ENCODE measurements at places on chromosomes 3 and 15.

DNA sequence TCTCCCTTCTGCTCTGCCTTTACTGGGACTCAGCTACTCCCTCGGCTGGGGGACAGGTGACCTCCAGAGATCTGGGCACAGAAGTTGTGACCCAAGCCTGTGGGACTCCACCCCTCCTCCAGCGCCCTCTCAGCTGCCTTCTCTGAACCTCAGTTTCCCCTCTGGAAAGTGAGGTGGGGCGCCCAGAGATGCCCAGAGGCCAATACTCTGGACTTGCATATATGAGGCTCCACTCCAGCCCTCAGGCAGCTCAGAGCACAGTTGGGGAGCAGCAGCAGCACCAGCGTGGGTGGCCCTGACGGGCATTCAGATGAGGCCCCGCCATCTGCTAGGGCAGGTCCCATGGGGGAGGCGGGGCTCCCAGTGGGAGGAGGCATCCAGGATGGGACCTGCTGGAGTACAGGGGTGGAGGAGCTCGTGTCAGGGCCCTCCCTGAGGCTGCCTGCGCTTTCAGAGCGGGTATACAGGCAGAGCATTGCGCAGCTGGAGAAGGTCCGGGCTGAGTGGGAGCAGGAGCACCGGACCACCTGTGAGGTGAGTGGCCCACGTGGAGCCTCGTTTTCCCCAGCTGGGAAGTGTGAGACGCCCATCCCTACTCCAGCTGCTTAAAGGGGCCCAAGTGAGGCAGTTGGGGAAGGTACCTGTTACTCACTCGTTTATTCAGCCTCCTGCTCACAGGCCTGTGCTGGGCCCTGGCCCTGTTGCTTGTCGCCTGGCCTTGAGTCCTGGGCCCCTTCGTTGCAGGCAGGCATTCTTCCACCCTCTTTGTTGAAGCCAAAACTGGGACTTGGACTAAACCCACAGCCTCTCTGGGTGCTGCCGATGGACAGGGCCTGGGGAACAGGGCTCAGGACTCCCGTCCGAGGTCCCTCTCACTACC is 35.4 kb downstream of the PSTPIP1 start:
- DNase-seq = no peak

- DNase-seq = no peak
These were observed 26.3 kb upstream of the DYNC1LI1 start for GRCh38 chr3:32596909-32597369.

GRCh38 chr15:42621996-42622925 is 46.9 kb downstream of the STARD9 start:
- no peak for DNase-seq

GRCh38 chr15:73200339-73200738 is 148.1 kb downstream of the NEO1 start:
- no peak for DNase-seq

DNA sequence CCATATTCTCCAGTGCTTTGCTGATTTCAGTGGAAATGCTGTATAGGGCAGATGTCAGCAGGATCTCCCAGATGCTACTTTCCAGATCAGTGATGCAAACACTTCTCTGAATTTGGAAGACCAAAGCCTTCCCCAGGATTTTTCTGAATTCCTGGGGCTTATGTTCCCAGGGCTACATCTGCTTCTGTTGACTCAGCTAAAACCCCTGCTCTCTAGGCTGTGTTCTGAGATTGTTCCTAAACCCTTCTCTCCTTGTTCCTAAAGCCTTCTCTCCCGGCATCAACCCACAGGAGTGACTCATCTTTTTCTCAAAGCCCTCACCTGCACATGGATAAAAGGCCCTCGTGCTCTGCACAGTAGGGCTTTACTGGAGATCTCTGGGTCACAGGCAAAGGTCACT is 35.5 kb downstream of the FAH start:
- DNase-seq = no peak

DNA sequence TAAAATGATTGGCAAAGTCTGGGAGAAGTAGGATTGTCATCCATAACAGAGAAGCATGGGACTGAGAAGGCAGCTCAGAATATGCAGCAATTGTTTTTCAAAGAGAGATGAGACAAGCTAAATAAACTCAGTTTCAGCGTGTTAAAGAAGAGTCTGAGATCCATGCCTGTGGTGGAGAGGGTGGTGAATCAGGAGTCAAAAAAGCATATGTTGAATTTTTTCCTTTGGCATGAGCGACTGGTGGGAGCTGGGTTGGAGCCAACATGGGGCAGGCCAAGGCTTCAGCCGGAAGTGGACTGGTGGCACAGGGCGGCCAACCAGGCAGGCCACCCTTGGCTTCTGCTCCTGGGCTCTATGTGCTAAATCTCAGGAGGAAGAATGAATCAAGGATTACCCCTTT is 102.0 kb downstream of the SST start:
- no peak for DNase-seq

DNA sequence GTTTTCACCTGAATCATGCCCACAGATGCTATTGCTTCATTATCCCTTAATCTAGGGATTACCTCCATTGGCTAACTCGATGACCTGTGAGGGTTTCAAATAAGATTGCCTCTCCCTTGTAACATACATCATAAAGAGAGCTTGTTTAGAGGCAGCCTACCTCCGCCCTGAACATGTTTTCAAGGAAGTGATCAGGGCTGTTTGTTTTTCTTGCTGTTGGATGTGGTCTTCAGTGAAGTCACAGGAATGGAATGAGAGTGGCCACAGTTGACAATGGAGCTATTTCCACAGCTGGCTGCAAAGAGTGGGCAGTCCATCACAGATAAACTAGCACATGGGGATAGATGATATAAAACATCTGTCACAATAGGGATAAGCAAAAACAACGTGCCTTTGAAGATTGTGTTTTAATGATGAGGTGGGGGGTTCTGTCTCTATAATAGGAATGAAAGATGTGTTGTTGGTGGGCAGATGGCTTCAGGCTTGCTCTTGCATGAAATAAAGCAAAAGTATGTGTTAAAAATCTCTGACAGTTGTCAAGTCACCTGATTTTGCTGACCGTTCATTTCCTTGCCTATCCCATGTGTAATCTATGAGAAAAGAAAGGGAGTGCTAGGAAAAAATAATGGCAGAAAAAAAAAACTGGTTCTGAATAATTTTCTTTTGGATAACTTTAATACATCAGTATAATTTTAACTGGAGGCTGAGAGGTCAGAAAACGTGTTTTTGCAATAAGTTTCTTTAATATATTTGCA is 642.3 kb downstream of the RBMS3 start:
- no peak for DNase-seq

DNA sequence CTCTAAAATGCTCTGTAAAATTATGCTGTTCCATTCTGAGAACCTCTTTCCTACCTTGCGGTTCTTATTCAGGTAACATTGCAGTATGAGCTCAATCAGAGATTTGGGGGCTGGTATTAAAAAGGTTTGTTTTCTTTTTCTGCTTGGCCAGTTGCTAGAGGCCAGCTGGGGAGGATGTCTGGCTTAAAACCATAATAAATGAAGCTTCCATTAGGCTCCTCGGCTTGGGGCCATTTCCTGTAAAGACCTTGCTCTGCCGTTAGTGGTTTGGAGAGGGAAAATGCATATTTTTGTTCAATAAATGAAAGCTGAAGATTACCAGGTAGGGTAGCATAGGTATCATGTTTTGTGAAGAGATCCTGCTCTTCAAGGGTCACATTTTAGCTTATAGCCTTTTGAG is 55.2 kb downstream of the MCTP2 start:
- DNase-seq = no peak

Measured in MV-4-11 (cell line).